ENCODE measurements at places on chromosomes 12 and 14. TPM values are rescaled to one million over a fixed set of nuclear protein-coding genes. Genes with fewer than 3 reads are reported as not detected.

TMED10 gene
- 286 TPM for total RNA-seq

- no peak overlapping the region for H3K27ac ChIP-seq
- peaks cover 5% of the 10 kb centered on the region for H3K4me1 ChIP-seq
- peak overlapping the region; percentile 28 for H3K4me3 ChIP-seq
These were observed 67.9 kb upstream of the BEGAIN start for GRCh38 chr14:100654814-100655740.

GRCh38 chr12:39685854-39686657 lies 66.5 kb upstream of the ABCD2 start:
- DNase-seq = no peak
- no peaks in the 10 kb centered on the region for H3K4me1 ChIP-seq
- no peak overlapping the region for H3K4me3 ChIP-seq
- no peaks in the 10 kb centered on the region for H3K36me3 ChIP-seq
- no peaks in the 10 kb centered on the region for H3K27me3 ChIP-seq
- no peak overlapping the region for H3K27ac ChIP-seq

- DNase-seq = no peak
- H3K27me3 ChIP-seq = peaks cover 35% of the 10 kb centered on the region
- H3K27ac ChIP-seq = no peak overlapping the region
- no peaks in the 10 kb centered on the region for H3K4me1 ChIP-seq
These were observed 1.2 kb downstream of the ADAMTS20 start for GRCh38 chr12:43550831-43551271.

- H3K4me3 ChIP-seq = no peak overlapping the region
- H3K27me3 ChIP-seq = no peaks in the 10 kb centered on the region
- peaks cover 6% of the 10 kb centered on the region for H3K4me1 ChIP-seq
- no peaks in the 10 kb centered on the region for H3K36me3 ChIP-seq
- no peak overlapping the region for H3K27ac ChIP-seq
These were observed 7.6 kb downstream of the GCH1 start for GRCh38 chr14:54894995-54895394.

DNA sequence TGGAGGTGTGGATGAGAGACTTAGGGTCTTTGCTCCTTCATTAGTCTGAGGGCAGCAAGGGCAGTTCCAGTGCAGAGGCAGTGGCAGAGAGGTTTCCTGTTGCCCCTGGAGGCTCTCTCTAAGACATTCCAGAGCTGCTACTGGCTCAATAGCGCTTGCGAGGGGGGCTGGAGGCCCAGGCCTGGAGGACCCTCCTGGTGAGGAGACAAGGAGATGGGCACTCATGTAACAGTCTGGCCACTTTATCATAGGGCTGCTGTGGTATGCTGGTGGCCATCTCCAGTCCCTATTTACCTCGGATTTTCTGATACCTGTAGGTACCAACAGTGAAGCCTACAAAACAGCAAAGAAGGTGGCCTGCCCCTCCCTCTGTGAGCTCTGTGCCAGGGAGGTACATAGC lies 12.7 kb downstream of the CLEC2A start:
- no peaks in the 10 kb centered on the region for H3K27me3 ChIP-seq
- H3K36me3 ChIP-seq = no peaks in the 10 kb centered on the region
- no peak overlapping the region for H3K4me3 ChIP-seq
- no peak overlapping the region for H3K27ac ChIP-seq
- no peaks in the 10 kb centered on the region for H3K4me1 ChIP-seq
- DNase-seq = no peak

DNA sequence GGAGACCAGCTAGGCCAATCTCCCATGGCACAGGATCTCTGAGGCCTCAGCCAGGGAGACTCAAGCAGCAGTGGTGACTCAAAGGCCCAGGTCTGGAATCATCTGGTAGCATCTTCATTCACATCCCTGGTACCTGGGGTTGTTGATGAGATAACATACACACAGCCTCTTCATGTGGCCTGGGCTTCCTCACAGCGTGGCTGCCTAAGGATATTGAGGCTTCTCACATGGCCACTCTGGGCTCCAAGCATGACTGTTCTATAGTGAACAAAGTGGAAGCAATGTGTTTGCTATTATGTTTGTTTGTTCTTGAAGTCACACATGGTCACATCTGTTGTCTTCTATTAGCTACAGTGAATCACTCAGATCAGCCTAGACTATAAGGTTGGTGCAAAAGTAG lies 584.1 kb downstream of the VRK1 start:
- peaks cover 7% of the 10 kb centered on the region for H3K27me3 ChIP-seq
- H3K4me3 ChIP-seq = no peak overlapping the region
- no peak overlapping the region for H3K27ac ChIP-seq
- no peaks in the 10 kb centered on the region for H3K36me3 ChIP-seq

DNA sequence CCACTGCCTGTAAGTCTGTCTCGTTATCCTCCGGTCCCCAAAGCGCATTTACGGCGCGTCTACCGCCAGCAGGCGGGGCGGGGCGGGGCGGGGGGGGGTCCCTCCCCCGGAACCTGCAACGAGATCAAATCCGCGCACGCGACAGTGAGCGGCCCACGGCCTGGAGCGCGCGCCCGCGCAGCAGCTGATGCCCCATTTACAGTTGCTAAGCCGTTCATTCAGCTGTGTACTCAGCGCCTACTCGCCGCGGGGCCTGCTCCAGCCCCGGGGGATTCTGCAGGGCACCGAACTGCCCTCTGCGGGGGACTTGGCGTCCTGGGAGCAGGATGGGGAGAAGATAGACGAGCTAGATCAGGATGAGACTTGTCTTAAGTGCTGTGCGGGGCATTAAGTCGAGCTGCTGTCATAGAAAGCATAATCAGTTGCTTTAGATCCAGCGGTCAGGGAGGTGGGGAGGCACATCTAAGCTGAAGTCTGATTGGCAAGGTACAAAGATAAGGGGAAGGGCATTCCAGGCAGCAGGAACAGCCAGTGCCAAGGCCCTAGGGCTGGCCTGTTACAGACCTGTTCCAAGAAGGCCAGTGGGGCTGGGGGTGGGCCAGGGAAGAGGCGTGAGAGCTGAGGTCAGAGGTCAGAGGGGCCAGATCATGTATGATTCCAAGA lies 1.4 kb upstream of the CCDC85C start:
- peak overlapping the region; percentile 88 for H3K27ac ChIP-seq
- no peaks in the 10 kb centered on the region for H3K36me3 ChIP-seq
- peak overlapping the region; percentile 89 for H3K4me3 ChIP-seq
- H3K4me1 ChIP-seq = peaks cover 39% of the 10 kb centered on the region

HOXC5 gene
- not detected for total RNA-seq

- no peaks in the 10 kb centered on the region for H3K27me3 ChIP-seq
- H3K27ac ChIP-seq = no peak overlapping the region
- H3K4me3 ChIP-seq = no peak overlapping the region
- H3K36me3 ChIP-seq = no peaks in the 10 kb centered on the region
These were observed 24.2 kb upstream of the PTHLH start for GRCh38 chr12:27996761-27997160.

GRCh38 chr14:49559979-49560768 lies 26.0 kb downstream of the RPS29 start:
- no peaks in the 10 kb centered on the region for H3K4me1 ChIP-seq
- H3K36me3 ChIP-seq = no peaks in the 10 kb centered on the region
- DNase-seq = no peak
- H3K27ac ChIP-seq = no peak overlapping the region
- H3K4me3 ChIP-seq = no peak overlapping the region

NEDD1 gene
- 17.7 TPM for total RNA-seq

- no peaks in the 10 kb centered on the region for H3K36me3 ChIP-seq
- H3K4me3 ChIP-seq = no peak overlapping the region
- no peaks in the 10 kb centered on the region for H3K27me3 ChIP-seq
- DNase-seq = no peak
These were observed 66.3 kb downstream of the VRK1 start for GRCh38 chr14:96863327-96863985.

GRCh38 chr12:124389138-124389724 lies 94.3 kb downstream of the RFLNA start:
- peak; percentile 89 for DNase-seq
- peaks cover 86% of the 10 kb centered on the region for H3K4me1 ChIP-seq
- H3K36me3 ChIP-seq = peaks cover 40% of the 10 kb centered on the region
- H3K4me3 ChIP-seq = peak overlapping the region; percentile 68
- peak overlapping the region; percentile 89 for H3K27ac ChIP-seq

GRCh38 chr12:55673638-55674037 lies 34.1 kb downstream of the ITGA7 start:
- H3K36me3 ChIP-seq = no peaks in the 10 kb centered on the region
- H3K27me3 ChIP-seq = no peaks in the 10 kb centered on the region
- no peak overlapping the region for H3K4me3 ChIP-seq
- H3K4me1 ChIP-seq = no peaks in the 10 kb centered on the region
- DNase-seq = no peak

DNA sequence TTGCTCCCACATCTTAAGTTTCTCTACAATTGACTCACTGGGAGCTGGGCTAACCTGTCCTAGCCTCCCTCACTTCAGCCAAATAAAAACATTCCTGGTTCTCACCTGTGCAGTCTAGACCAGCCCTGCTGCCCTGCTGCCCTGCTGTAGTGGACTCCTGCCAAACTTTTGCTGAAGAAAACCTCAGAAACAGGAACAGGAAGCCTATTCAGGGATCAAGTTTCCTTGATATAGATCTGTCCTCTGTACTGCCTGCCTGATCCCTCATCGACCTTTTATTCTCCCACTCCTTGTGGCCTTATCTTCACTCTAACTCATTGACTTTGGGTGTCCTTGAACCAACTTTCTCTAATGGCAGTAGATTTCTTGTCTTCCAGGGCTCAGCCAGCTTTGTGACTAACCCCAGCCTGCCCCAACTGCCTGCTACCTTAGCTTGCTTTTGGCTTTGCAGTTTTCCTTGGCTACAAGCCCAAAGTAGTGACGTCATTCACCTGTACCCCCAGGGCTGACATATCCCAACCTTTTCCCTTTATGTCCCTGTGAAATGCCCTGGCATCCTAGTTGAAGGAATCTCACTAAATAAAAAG lies 234.8 kb downstream of the DUSP6 start:
- DNase-seq = peak; percentile 38
- H3K36me3 ChIP-seq = no peaks in the 10 kb centered on the region
- H3K4me1 ChIP-seq = no peaks in the 10 kb centered on the region

GNB3 gene
- total RNA-seq = 1.0 TPM

- no peak overlapping the region for H3K27ac ChIP-seq
- no peaks in the 10 kb centered on the region for H3K27me3 ChIP-seq
These were observed 103.7 kb upstream of the PDE3A start for GRCh38 chr12:20264608-20265114.

DNA sequence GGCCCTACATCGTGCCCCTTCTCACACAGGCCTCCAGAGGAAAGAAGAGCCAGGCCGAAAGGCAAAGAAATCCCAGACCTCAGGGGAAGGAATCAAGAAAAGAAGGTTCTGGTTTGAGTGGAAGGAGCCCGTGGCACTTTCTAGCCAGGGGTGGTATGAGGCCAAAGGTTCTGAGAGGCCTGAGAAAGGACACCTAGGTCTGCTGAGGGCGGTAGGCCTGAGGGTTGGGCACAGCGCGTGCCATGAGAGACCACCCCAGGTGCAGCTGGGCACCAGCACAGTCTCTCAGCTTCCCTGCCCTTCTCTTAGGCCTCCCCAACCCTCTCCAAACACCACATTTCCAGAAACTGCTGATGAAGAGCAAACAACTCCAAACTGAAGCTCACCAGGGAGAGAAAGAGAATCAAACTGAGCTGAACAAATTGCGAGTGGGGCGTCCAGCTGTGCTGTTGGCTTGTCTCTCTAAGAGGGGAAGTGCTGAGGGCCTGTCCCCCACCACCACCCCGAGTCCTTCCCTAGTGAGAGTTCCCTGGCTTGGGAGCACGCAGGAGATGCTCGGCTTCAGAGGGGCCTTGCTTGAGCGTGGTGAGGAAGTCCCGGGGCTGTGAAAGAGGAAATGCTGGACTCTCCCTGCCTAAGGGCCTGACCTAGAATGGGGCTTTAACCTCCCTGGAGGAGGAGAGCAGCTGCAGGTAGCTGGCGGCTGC lies 184.8 kb downstream of the ZFP36L1 start:
- no peaks in the 10 kb centered on the region for H3K27me3 ChIP-seq
- H3K36me3 ChIP-seq = no peaks in the 10 kb centered on the region
- peaks cover 44% of the 10 kb centered on the region for H3K4me1 ChIP-seq
- DNase-seq = no peak
- peak overlapping the region; percentile 76 for H3K27ac ChIP-seq
- H3K4me3 ChIP-seq = no peak overlapping the region

BCL2L14 gene
- total RNA-seq = 2.6 TPM

DNA sequence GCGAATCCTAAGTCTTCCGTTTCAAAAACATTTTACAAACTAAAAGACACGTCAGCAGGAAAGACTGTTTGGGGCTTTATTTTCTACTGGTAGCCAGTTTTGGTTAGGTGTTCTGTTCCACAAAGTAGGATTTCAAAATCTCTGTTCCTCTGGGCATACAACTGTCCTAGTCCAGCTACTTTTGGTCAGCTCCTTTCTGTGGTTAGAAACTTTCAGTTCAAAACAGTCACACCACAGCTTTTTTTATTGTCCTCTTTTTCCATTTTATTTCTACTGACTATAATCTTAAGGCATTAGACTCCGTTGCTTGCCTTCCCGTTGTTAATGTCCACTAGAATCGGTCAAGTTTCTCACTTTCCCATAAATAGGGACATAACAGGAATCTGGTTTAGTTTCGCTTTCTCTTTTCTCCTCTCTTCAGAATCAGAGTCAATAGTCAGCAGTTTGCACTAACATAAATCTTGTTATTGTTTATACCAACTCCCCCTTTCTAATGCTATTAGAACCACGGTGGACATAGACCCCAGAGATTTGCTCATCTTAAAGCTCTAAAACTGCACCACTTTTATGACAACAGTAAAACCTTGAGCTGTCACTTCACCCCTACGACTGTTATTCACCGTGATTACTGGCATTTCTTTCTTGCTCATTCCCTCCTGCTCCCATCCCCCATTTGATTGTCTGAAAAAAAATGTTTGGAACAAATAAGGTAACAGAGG lies 41.5 kb upstream of the NPAS3 start:
- no peaks in the 10 kb centered on the region for H3K4me1 ChIP-seq
- peak overlapping the region; percentile 58 for H3K27ac ChIP-seq
- DNase-seq = no peak

- H3K36me3 ChIP-seq = no peaks in the 10 kb centered on the region
- H3K4me3 ChIP-seq = no peak overlapping the region
- no peak overlapping the region for H3K27ac ChIP-seq
- no peaks in the 10 kb centered on the region for H3K27me3 ChIP-seq
- H3K4me1 ChIP-seq = no peaks in the 10 kb centered on the region
- DNase-seq = no peak
These were observed 395.3 kb downstream of the DPF3 start for GRCh38 chr14:72498646-72499045.

AKAP3 gene
- 3.2 TPM for total RNA-seq

- H3K4me3 ChIP-seq = no peak overlapping the region
- peaks cover 60% of the 10 kb centered on the region for H3K27me3 ChIP-seq
- H3K4me1 ChIP-seq = peaks cover 15% of the 10 kb centered on the region
- no peak overlapping the region for H3K27ac ChIP-seq
These were observed 1.8 kb upstream of the COCH start for GRCh38 chr14:30872602-30873001.

DNA sequence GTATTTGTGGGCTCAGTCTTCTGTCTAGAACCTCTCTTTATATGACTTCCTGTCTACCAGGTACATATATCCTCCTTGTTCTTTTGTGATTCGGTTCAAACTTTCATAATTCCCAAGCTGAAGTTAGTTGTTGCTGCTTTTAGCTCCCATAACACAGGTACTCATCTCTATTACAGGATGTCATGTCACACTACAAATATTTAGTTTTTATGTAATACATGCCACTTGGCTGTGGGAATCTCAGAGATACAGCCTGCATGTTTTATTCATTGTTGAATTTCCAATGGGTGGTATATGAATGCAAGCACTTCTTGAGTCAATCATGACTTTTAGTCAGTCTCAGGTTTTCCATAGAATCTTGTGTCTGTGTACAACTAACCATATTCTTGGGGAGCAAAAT lies 122.7 kb downstream of the SINHCAF start:
- H3K27me3 ChIP-seq = no peaks in the 10 kb centered on the region
- H3K4me3 ChIP-seq = no peak overlapping the region
- DNase-seq = no peak
- no peaks in the 10 kb centered on the region for H3K36me3 ChIP-seq
- H3K27ac ChIP-seq = no peak overlapping the region
